SK-N-MC (cell line): ENCODE measurements at places on chromosomes 5 and 9.

GRCh38 chr9:38178237-38178636, 109.2 kb upstream of the SHB start:
- DNase-seq: no peak

DNA sequence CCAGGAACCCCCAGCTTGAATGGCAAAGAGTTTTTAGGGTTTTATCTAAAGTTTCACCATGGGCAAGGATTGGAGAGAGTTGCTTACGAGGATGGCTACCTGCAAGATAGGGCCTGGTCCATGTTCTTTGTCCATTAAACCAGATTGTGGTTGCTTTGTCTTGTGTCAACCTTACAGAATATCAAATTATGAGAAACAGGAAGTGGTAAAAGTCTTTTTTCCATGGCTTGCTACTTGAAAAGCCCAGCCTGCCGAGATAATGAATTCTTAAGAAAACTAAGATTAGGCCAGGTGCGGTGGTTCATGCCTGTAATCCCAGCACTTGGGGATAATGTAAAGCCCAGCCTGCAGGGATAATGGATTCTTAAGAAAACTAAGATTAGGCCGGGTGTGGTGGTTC, 24.4 kb downstream of the ZNF474 start:
- no peak for DNase-seq

DNA sequence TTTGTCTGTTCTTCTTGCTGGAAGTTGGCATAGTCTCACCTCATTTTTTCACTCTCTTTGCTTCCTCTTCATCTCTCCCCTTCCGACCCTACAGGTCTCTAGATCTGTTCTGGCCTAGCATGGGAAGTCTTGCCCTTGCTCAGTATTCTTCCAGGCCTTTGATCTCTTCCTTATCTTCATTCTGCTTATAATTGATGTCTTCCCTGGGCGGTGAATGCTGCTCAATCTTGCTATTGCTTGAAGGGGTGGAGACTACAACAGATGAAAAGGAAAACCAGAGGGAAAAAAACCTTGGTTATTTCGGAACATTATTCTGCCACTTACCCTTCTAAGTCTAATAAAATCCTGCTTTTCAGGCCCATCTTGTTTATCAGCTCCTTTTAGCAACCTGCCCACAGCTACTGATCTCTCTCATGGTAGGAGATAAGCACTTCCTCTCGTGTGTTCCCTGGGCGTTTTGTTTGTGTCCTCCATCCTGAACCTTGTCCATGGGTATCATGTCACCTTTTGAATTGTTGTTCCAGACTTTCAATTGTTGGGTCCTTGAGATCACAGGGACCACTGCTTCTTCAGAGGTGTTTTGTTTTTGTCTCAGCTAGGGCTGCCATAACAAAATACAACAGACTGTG, 375.6 kb downstream of the ADGRV1 start:
- no peak for DNase-seq

DNA sequence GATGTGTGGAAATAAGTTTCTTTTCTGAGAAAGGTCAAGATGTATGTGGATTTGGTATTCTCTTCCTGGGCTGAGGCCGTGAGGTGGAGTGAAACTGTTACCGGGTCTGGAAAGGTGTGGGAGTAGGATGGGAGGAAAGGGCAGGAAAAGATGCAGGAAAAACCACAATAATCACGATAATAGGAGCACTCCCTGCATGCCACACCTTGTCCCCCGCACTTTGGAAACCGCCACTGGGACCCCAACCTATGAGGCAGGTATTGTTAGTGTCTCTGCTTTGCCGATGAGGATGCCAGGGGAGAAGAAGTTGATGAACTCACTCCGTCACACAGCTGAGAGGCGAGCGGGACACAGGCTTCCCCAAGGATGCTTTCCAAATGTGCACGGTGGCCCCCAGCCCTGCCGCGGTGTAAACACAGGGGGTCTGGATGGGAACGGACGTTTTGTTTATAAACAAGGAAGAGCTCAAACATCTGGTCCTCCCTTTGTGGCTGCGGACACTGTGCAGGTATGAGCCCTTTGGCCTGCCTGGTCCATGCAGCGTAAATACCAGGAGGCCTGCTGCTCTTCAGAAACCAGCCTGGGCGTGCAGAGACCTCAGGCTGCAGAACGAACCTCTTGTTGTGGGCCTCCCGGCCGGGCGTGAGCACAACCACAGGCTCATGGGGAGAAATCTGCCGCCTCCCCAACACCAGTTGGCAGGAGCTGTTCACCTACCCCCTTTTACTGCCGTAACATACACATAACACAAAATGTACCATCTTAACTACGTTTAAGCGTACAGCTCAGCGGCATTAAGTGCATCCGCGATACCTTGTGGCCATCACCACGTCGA, 126.7 kb downstream of the COL23A1 start:
- no peak for DNase-seq

DNA sequence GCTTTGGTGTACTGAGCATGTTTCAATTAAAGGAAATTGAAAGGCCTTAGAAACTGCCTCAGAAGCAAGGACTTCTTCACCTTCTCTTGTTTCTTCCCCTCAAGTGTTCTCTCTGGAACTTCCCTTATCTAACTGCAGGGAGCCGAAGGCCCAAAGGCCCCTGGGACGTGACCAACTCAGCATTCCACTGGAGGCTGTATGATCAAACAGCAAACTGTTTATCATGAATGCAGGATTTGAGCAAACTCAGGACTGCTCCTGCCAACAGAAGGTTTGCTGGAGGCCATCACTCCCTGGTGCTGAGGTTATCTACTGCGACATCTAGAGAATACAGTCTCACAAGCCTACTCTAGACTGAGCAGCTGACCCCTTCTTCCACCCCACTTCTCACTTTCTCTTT, 4.8 kb upstream of the CDH10 start:
- no peak for DNase-seq

DNA sequence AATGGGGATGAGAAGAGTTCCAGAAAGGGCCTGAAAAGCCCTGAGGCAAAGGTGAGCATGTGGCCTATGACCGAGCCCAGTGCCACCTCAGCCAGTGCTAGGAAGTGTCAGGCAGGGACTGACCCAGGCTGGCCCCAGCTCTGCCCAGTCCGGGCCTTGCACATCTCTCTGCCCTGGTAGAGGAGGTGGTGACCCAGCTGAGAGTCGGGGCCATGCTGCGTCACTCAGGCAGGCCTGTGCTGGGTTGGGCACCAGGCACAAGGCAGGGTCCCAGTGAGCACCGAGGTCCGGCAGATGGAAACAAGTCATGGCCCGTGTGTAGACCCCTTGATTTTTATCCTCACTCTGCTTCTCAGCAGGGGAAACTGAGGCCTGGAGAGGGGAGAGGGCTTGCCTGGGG, 729 bp downstream of the CDHR2 start:
- DNase-seq: no peak

- peak; percentile 18 for DNase-seq
Observed at GRCh38 chr5:93503598-93504067, 77.4 kb downstream of the NR2F1-AS1 start.

GRCh38 chr5:38878391-38879077, 32.7 kb downstream of the OSMR start:
- no peak for DNase-seq

- DNase-seq: no peak
Observed at GRCh38 chr5:142278627-142279026, 46.2 kb downstream of the SPRY4 start.

GRCh38 chr5:116842514-116842961, 267.9 kb upstream of the SEMA6A start:
- no peak for DNase-seq

DNA sequence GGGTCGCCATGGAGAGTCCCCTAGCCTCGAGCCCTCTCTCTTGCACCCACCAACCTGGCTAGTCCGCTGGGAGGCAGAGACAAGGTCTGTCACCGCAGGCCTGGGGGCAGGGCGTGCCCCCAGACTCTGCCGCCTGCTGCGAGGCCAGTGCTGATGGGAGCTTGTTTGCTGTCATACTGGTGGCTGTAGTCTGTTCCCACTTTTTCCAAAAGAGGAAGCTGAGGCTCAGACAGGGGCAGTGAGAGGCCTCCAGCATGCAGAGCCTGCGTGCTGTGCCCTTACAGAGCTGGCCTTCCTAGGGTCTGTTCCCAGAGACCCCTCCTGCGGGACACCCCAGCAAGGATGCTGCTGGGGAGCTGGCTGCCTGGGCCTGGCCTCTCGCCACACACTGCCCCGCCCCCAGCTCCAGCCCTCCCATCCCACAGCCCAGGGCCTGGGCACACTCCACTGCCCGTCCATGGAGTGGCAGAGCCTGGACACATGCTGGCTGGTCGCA, 21.0 kb upstream of the SUSD3 start:
- no peak for DNase-seq

DNA sequence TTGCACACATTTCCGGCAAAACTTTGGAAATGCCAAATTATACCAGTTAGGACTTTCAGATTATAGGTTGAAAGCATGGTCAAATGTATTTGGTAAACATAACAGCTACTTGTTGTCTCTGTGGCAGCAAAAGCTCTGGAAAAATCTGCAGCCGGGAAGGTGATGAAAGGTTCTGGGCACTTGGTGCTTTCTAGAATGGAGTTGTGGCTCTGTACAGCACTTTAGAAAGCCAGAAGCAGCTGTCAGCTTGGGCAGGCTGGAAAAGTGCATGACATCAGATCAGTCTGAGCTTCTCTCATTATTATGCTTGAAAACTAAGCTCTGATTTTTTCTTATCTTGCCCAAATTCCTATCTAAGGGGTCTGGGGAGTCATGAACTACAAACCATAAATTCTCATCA, 118.6 kb upstream of the MAST4 start:
- no peak for DNase-seq

GRCh38 chr9:109780453-109781033, 545 bp downstream of the PALM2AKAP2 start:
- DNase-seq: no peak

GRCh38 chr5:10288592-10289219, 19.0 kb downstream of the CMBL start:
- DNase-seq: no peak

DNA sequence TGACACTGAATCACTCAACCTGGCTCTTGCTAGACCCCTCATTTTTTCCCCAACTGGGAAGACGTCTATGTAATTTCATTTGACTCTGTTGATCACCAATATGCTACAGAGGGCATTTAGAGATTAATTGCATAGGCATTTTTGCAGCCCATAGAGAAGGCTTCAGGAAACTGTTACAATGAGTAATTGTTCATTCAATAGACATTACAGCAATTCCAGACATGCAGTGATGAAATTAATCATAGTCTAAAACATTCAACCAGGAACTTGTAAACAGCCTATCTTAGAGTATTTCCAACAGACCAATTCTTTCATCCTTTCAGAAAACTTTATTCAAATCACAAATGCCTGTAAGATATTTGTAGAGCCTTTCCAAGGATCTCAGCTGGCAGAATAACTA, 122.3 kb downstream of the MARCHF11 start:
- DNase-seq: no peak

DNA sequence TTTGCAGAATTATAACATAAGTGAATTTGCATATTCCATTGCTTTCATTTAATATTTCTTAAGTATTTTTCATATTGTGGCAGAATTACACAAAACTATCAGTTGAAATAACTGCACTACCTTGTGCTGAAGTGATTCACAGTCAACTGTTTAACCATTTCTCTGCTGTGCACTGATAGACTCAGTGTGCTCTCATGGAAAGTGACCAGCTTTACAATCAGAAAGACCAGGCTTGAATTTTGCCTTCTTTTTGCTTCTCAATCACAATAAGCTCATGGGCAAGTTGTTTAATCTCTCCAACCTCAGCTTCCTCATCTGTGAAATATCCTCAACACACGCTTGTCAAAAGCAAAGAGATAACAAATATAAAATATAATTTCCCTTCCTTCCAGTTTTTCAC, 18.3 kb downstream of the CDK5RAP2 start:
- no peak for DNase-seq

- DNase-seq: no peak
Observed at GRCh38 chr5:128216860-128217531, 133.4 kb downstream of the SLC12A2 start.

GRCh38 chr5:14577971-14578370, 3.6 kb upstream of the OTULINL start:
- DNase-seq: no peak

DNA sequence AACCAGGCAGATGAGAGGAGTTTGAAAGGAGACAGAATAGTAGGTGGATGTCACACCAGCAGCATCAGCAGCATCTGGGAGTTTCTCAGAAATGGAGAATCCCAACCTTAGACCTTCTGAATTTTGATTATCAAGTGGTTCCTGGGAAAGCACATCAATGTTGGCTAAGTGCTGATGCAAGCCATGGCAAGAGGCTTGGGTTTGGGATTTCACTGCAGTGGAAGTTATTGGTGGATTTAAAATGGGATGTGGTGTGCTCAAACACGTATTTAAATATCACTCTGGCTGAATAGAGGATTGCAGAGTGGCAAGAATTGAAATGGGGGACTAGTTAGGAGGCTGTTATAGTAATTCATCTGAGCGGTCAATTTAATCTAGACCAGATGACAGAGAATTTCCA, 387.8 kb upstream of the WWC1 start:
- DNase-seq: no peak

- DNase-seq: no peak
Observed at GRCh38 chr5:90406466-90406865, 3.1 kb downstream of the CETN3 start.

DNA sequence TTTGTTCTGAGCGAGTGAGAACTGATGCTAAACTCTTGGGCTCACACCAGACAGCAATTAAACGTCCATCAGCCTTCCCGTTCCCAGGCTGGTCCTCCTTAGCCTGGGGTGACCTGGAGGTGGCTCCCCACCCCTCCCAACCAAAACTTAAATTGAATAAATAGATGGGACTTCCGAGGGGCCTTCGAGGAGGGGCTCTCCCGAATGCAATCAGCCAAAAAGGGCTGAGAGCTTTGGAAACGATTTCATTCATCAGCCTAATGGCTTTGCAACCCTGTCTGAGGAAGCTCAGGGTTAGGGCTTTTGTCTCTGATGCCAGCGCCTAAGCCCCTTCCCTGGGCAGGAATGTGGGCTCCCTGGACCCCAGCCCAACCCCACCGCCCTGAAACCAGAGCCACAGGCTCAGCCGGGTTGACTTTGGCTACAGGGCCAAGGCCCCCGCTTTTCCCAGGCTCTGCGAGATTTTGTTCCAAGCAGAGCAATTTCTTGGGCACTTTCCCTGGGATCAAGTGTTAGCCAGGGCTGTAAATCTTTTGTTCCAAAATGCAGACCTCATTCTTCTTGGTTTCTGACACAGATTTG, 29.2 kb downstream of the LHX3 start:
- DNase-seq: no peak

- no peak for DNase-seq
Observed at GRCh38 chr9:86135371-86135770, 36.0 kb upstream of the GOLM1 start.

- DNase-seq: no peak
Observed at GRCh38 chr9:136533775-136534157, 12.1 kb downstream of the NOTCH1 start.
